Head of caudate nucleus (tissue), 42 donors: ENCODE measurements at places on chromosomes 3 and 15.

GRCh38 chr3:131636266-131636775 lies 133.6 kb upstream of the MRPL3 start:
- no peak for DNase-seq

- DNase-seq = no peak
These were observed 33.5 kb downstream of the EBLN2 start for GRCh38 chr3:73094951-73095350.

GRCh38 chr3:169542331-169542751 lies 121.2 kb downstream of the MECOM start:
- no peak for DNase-seq

- DNase-seq = no peak
These were observed 66.5 kb upstream of the RNU6-1 start for GRCh38 chr15:67906382-67906781.

- DNase-seq = no peak
These were observed 906.0 kb upstream of the ALCAM start for GRCh38 chr3:104460477-104461406.

DNA sequence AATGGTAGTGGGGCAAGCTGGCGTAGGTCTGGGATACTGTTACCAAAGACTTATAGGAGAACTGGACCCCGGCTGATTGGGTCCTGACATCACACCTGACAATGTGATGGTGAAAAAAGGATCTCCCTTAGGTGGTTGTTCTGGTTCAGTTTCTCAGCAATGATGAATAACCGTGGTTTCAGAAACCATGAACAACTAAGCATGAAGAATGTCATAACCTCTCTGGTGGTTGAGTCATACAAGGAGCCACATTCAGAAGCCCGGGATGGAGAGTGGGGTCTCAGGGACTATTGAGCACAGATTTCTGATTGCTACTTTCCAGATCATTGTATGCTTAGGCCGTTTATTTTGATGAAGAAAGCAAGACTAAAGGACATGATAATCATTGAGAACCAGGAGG lies 17.4 kb downstream of the GPR160 start:
- DNase-seq = no peak

DNA sequence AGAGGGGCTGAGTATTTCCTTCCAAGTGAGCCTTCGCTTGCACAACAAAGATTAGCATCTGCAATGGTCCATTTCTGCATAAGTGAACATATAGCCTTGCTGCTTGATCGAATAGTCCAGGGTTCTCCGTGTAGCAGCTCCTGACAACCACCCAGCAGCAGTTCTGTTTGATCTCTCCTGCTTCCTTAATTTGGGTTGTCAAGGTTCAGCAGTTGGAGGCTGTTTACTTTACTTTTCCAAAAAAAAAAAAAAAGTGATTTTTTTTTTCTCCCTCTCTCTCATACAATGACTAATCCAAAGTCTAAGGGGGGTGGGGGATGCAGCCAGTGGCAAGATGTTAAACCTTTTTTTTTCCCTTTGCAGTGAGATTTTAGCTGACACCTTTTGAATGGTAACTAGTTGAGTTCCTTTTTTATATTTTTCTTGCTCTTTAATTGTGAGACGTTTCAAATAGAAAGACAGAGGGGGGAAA lies 3.6 kb downstream of the FOXP1 start:
- no peak for DNase-seq

- DNase-seq = no peak
These were observed 31.4 kb downstream of the ALS2CL start for GRCh38 chr3:46661776-46662766.

DNA sequence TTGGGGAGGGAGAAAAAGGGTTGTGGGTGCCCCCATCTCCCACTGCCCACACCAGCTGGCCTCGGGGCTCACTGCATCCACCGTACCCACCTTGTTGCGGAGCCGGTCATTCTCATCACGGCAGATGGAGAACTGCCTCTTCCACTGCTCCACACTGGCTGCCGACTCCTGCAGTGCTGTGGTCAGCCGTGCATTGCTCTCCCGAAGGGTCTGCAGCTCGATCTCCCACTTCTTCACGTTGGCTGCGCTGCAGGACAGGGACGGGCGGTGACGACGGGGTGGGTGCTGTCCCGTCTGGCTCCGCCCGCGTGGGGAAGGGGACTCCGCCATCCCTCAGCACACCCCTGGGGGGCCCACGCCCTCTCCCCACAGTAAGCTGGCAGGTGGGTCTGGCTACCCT lies 45.1 kb downstream of the WHAMM start:
- DNase-seq = no peak

DNA sequence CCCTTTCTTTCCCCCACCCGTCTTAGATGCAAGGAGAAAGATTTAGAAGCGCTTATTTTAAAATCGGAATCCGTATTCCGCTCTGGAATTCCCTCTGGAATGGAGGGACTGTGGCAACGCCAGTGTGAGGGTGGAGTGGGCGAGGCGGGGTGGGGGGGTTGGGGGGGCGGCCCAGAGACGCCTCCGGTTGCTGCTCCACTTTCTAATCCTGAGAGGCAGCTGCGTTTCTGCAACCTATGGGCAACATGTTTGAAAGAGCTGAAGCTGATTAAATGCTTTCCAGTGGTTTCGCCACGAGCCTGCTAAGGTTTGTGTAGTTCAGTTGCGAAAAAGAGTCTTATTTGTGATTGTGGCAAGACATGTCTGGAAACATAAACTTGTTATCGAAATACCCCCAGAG lies at the start of gene CCK:
CCK (minus strand) TSS at position 101 of the 400 bp plus-strand sequence. CDS start 2,555 bp downstream, outside the sequence.
- DNase-seq = no peak

DNA sequence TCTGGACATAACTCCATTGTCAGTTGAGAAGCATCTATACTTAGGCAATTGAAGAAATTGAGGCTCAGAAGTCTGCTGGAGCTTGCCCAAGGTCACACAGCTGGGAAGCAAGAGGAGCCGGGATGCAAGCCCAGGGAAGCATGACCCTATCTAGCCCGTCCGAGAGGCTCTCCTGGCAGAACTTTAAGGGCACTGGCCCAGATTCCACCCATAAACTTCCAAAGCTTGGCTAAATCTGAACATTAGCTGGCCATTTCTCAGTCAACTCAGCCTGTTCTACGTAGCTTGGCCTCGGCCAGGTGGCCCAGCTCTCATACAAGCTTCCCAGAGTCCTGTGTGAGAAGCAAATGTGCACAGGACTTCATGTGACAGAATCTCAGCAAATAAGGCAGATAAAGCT lies 75.8 kb downstream of the LRIG1 start:
- DNase-seq = no peak

- DNase-seq = no peak
These were observed 17.1 kb downstream of the CD80 start for GRCh38 chr3:119542168-119542767.

DNA sequence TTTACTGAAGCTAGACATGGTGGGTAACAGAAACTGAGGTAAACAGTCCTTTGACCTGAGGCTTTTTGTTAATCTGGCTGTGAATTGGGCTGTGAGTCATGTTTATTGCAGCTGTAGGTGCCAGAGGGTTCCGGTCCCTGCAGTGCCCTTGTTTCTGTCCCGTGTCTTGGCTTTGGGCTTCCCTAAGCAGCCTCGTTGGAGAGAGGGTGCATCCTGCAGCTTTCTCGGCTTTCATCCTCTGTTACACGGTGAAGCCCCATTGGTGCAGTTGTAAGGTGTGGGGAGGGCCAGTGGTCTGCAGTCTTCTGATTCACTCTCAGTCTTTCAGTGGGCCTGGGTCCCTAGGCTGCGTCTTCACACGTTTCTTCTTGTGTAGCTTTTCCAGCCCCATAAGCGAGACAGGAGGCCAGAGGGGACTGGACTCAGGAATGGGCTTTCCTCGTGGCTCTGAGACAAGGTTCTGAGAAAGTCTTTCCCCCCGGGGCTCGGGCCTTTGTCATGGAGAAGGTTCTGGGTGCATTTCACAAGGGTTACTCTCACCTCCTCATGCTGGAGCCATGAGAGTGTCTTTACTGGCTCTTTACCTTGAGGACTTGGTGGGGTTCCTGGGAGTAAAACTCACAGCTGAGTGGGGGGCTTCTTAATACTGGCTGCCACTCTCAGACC lies 33.1 kb downstream of the ASB7 start:
- DNase-seq = no peak

GRCh38 chr15:47570044-47570443 lies 147.3 kb upstream of the SEMA6D start:
- no peak for DNase-seq

GRCh38 chr3:129592381-129593131 lies 13.9 kb downstream of the PLXND1 start:
- peak; percentile 54 for DNase-seq

DNA sequence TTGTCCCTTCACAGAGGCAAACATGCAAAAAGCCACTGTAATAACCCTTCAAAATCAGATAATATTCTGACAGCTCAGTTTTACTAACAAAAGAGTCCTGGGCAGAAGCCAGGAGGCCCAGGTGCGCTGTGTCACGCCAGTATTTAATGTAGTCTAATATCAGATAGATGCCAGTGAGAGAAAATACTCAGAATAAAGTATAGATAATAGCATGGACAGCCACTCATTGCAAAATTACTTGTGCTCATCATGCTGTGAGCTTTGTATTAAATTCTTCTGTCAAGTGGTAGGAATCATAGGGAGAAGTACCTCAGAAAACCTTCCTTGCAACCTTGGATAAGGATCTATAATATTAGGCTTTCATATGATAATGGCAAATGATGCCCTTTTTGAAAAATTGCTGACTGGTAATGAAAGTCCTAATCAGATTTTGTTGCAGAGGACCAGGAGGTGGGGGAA lies 1154.3 kb downstream of the ROBO1 start:
- no peak for DNase-seq

DNA sequence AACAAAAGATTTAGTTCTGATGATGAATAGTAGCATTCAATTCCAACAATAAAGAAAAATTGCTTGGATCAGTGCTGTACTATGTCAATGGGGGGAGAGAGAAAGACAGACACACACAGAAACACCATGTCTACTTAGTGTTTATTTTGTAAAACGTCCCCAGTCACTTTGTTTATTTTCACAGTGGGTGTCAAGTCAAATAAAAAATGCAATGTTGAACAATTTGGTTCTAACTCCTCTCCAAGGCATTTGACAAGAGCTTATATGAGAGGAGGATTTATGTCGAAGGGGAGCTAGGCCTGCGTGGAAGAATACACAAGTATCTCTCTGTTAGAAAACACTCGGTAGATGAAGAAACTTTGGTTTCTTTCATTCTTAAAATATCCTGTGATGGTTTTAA lies 201.7 kb upstream of the SLC2A2 start:
- no peak for DNase-seq

DNA sequence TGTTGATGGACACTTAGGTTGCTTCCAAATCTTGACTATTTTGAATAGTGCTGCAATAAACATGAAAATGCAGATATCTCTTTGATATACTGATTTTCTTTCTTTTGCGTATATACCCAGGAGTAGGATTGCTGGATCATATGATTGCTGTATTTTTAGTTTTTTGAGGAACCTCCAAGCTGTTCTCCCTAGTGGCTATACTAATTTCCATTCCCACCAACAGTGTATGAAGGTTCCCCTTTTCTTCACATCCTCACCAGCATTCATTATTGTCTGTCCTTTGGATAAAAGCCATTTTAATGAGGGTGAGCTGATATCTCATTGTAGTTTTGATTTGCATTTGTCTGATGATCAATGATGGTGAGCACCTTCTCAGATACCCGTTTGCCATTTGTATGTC lies 12.5 kb downstream of the PATL2 start:
- DNase-seq = no peak

DNA sequence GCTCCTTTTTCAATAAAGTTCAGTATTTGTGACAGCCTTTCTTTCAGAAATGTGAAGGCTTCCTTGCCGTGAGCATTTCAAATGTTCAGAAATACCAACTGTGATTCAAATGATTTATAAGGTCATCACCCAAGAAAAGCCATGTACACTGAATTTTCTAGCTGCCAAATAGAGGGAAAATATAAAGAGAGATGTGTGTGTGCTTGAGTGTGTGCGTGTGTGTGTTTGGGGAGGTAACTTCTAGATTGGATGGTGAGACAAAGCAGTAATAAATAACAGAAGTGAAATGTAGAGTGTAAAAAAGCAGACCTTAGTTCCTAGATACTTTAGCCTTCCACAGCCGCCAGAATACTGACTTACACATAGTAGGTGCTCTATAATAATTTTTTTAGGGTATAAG lies 577.4 kb downstream of the TBL1XR1 start:
- no peak for DNase-seq

- DNase-seq = no peak
These were observed 45.1 kb upstream of the PHLDB2 start for GRCh38 chr3:111813979-111814378.

DNA sequence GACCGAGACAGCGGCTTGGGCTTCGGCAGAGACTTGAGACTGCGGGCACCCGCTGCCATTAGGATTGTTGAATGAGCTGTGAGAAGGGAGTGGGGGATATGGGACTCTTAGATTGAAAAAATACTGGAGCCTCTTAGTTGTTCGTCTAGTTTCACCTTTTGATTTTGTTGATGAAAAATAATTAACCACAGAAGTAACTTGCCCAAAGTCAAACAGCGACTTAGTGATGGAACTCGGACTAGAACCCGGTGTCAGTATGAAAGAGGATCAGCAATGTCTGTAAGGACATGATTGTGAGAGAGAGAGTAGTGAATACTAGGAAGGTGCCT lies 510 bp upstream of the GOLGB1 start:
- DNase-seq = no peak
